ENCODE measurements at places on chromosomes 16 and 17.

GRCh38 chr16:86740906-86741799 lies 162.8 kb downstream of the FOXL1 start:
- peak; percentile 18 for DNase-seq

GRCh38 chr16:84672276-84673202 lies 24.2 kb downstream of the KLHL36 start:
- peak; percentile 36 for DNase-seq

DNA sequence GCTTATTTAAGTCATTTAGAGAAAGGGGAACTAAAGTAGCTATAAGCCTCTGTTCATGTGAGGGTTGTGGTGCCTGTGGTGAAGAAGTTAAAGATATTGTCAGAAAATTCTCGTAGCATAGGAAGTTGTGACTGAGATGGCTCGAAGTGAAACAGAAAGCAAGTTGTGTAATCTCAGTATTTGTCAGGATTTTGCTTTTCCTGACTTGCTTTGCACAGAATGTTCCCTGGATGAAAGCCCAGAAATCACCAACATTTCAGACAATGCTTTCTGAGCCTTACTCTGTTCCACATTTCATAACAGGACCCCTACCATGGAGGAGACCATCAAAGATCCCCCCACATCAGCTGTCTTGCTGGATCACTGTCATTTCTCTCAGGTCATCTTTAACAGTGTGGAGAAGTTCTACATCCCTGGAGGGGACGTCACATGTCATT lies 10.6 kb downstream of the CALCOCO2 start:
- DNase-seq = no peak

DNA sequence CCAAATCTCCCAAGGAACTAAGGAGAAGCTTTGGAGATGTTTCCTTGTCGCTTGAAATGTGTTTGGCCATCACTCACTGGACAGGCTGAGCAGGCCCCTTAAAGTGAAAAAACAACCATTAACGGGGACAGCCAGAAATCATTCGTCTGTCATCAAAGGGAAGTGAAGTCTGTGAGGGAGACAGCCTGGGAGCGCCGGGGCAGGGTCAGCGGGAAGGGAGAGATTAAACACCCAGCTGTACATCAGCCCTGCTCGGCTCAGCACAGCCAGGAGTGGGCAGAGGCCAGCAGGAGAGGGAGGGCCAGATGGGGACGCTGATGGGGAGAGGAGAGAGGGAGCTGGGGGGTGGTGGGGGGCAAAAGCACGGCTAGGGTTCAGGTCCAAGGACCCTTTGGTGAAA lies 105.1 kb downstream of the SDK2 start:
- DNase-seq = no peak

- DNase-seq = no peak
Observed at GRCh38 chr17:3609689-3610088, 478 bp upstream of the TRPV1 start.

DNA sequence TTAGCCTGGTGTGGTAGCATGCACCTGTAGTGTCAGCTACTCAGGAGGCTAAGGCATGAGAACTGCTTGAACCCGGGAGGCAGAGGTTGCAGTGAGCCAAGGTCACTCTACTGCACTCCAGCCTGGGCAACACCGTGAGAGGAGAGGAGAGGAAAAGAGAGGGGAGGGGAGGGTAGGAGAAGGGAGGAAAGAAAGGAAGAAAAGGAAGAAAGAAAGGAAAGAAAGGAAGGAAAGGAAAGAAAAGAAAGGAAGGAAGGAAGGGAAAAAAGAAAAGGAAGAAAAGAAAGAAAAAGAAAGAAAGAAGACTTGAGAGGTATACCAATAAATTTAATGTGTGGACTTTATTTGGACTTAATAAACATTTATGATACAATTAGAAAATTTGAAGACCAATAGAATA lies 66.8 kb upstream of the FA2H start:
- no peak for DNase-seq

- peak; percentile 94 for DNase-seq
Observed at GRCh38 chr16:67311607-67312488, 14.7 kb downstream of the KCTD19 start.

- DNase-seq = no peak
Observed at GRCh38 chr17:81910840-81911276, 341 bp downstream of the PCYT2 start.

DNA sequence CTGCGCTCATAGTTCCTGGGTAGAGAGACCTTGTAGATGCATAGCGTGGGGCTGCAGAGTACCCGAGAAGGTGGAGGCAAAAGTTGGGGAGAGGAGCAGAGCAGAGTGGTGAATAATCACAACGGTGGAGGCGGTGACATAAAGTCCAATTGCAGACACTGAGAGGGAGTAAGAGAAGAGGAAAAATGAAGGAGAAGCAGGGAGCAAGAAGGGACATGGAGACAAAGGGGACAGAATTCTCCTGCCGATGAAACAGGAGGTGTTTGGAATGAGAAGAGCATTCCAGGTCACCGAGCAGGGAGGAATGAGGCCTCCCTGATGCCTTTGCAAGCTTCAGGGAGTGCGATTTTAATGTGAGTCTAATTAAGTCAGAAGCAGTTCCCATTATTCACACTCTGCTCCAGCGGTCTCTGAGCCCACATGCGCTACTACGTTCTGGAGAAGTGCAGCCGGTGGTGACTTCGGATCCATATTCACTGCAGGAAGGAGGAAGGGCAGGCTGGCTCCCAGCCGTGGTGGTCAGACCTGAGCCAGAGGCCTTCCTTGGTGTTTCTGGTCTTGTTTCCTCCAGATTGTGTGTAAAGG lies 108.0 kb upstream of the DNAH9 start:
- DNase-seq = no peak

- no peak for DNase-seq
Observed at GRCh38 chr17:71363661-71364060, 757.2 kb upstream of the SOX9 start.

GRCh38 chr17:68458260-68459036 lies 1.2 kb upstream of the WIPI1 start:
- no peak for DNase-seq

- DNase-seq = no peak
Observed at GRCh38 chr16:82013139-82013538, 1.9 kb upstream of the SDR42E1 start.

All from Panc1 (cell line).